ENCODE measurements at places on chromosomes 5 and 9. TPM values are rescaled to one million over a fixed set of nuclear protein-coding genes. Genes with fewer than 3 reads are reported as not detected.

Gene HAVCR2
- 0.23 TPM for total RNA-seq

Gene SVEP1
- 1.7 TPM for total RNA-seq

Gene CD180
- not detected for total RNA-seq

Gene FOXD1
- total RNA-seq: 19.4 TPM

Gene TMEM38B
- 14.2 TPM for total RNA-seq

Gene MARCOL
- total RNA-seq: not detected

Gene PIGO
- total RNA-seq: 52.7 TPM

Gene FIBCD1
- 25.1 TPM for total RNA-seq

Gene IRX2
- 1.4 TPM for total RNA-seq

Gene PCDHA10
- total RNA-seq: 0.01 TPM

Gene COQ4
- total RNA-seq: 59.3 TPM

Gene FOXD4L6
- total RNA-seq: 0.06 TPM

Gene GRIA1
- not detected for total RNA-seq

Gene MLANA
- total RNA-seq: not detected

Gene CARD9
- 1.1 TPM for total RNA-seq
